Stimulated activated CD8-positive, alpha-beta memory T cell treated with anti-CD3 and anti-CD28 coated beads, Interleukin-4, amount 100 ng/mL, for 4 hours (primary cell): ENCODE measurements at places on chromosomes 7 and 10.

DNA sequence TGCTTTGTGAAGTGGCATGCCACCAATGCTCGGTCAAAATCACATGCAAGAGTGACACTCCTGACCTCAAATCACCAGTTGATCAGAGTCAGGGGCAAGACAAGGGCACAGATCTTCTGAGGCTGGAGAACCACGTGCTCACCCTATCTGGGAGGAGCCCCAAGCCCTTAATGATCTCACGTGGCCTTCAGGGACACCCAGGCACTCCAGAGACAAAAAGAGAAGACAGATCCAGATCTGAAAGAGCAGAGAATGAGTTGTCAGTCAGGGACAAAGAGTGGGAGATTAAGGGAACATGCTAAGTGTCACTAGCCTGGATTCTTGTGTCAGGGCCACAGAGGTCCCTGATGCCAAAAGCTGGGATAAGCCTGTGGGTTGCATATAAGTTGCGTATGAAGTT is 134.3 kb downstream of the PLXNA4 start:
- no peak for DNase-seq

DNA sequence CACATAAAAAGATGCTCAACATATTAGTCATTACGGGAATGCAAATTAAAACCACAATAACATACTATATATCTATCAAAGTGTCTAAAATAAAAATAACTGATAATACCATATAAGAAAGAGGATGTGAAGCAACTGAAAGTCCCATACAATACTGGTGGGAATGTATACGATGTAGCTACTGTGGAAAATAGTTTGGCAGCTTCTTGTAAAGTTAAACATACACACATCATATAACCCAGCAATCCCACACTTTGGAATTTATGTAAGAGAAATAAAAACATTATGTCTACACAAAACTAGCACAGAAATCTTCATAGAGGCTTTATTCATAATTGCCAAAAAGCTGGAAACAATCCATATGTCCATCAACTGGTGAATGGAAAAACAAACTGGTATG is 10.5 kb upstream of the COMMD3 start:
- no peak for DNase-seq

DNA sequence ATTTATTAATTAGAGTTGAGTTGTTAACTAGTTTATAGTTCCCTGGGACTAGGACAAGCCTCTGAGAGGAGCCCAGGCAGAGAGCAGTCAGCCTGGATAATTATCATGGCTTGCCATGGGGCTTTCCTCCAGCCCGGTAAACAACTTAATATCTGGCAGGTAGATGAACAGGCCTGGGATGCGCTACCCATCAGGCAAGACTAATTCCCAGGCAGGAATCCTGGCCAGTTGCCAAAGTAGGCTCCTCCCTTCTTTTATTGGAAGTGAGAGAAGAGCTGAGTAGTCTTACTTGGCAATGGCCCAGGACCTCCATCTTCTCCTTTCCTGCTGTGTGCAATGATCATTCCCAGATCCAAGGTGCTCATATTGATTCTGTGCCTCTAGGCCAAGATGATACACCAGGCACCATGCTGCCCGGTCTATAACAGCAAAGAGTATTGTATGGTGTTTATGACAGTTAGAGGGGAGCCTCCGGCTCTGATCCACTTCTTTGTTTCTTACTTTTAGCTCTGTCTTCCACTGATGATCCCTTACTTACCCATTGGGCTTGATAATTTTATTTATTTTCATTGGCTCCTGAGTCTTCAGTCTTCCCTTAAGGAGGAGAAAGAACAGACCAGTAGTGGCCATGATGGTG is 408.7 kb downstream of the REEP3 start:
- no peak for DNase-seq

GRCh38 chr7:49596701-49597491 is 176.5 kb upstream of the VWC2 start:
- DNase-seq = no peak

DNA sequence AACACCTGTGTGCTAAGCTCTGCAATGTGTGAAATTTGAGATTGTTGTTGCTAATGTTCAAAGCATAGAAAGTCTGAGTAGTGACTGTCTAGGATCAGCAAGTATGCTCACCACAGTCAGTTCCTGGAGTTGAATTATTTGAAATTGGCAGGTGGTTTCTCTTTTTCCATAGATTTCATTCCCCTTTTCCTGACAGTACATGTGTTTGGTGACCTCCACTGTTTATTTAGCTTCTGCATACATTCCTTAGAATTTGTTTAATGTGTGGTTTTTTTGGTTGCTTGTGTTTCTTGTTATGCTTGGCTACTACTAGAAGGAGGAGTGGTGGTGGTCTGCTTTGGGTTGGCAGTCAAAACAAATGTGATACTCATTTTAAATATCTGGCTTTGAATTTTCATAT is 52.3 kb downstream of the FOXP2 start:
- DNase-seq = no peak

- DNase-seq = no peak
Measured at GRCh38 chr10:71717551-71717951, 2.0 kb downstream of the C10orf105 start.

DNA sequence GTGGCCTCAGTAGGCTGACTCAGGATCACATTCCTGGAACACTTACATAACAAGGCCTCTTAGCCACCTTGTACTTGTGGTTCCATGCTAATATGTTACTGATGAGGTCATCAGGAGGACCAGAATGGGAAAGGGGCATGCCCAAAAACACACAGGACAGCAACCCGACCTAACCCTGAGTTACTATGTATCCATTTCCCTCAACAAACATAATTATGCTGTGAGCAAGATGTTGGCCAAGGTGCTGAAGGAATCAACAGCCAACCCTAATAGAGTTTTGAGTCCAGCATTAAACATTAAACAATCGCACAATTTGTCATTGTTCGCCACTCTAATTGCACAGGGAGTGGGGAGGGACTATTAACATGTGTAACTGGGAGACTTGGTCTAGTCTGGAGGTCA is 129.4 kb downstream of the PLPP4 start:
- DNase-seq = no peak

DNA sequence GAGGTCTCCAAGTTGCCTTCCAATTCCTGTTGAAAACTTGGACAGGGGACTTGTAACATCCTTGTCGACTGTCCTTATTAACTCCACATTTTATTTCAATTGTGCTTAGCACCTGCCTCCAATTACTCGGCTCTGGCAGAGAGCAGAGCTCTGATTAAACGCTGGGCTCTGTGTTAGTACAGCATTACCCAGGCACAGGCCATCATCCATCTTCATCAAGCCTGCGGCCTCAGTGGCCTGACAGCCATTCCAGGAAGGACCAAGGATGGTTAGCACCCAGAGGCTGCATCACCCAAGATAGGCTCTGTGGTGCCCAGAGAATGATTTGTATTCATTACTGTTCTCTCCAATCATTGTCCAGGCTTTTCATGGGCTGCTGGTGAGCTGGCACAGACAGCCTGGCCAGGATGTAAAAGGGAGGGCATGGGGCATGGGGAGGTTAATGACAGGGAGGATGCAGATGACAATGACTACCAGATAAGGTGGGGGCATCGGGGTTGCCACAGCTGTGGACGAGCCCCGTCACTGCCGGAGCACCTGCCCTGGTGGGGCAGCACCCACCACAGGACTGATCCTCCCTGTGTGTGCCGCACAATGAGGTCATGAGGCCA is 123.3 kb downstream of the PTPN20 start:
- no peak for DNase-seq

DNA sequence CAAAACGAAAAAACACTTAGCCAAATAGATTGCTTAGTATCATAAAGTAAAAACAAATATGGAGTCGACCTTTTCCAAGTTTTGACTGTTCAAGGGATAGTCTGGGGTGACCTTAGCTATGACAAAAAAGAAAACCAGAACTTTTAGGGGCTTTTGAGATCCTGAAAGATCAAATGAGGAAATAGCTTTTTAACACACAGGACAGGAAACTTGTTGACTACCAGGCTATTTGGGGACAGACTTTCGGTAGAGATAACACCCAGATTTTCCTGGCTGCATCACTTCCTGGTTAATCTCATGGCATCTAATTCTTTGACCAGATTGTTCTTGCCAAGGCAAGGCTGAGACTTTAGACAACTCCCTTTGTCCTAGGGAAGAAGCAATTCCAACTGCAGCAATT is 34.5 kb upstream of the EGR2 start:
- DNase-seq = no peak

DNA sequence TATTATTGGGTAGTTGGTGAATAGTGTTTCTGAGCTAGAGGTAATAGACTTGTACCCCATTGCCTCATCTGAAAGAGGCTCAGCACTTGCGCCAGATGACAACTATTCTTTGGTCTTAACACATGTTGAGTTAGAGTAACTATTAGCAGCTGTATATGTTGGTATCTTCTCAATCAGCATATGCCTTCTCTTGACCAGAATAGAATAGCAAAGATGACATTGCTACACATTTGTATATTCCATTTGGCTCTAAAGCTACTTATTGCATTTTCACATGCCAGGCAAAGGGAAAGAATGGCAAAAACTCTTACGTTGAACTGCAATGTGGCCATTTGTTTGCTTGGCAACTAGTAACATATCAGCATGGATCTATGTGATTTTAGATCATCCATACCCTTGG is 173.8 kb upstream of the AGR3 start:
- no peak for DNase-seq

- DNase-seq = no peak
Measured at GRCh38 chr7:47498229-47499056, 83.5 kb downstream of the TNS3 start.

GRCh38 chr10:130111852-130112180 is 1.2 kb upstream of the C10orf143 start:
- DNase-seq = no peak

- DNase-seq = no peak
Measured at GRCh38 chr7:46320956-46321355, 399.9 kb upstream of the IGFBP3 start.

- no peak for DNase-seq
Measured at GRCh38 chr7:138900035-138900828, 81.0 kb downstream of the KIAA1549 start.
